Iris pigment epithelial cell (primary cell): ENCODE measurements at places on chromosomes 5 and 9.
A peak's percentile ranks its signal among the peaks of the same experiment; 100 is the strongest.

DNA sequence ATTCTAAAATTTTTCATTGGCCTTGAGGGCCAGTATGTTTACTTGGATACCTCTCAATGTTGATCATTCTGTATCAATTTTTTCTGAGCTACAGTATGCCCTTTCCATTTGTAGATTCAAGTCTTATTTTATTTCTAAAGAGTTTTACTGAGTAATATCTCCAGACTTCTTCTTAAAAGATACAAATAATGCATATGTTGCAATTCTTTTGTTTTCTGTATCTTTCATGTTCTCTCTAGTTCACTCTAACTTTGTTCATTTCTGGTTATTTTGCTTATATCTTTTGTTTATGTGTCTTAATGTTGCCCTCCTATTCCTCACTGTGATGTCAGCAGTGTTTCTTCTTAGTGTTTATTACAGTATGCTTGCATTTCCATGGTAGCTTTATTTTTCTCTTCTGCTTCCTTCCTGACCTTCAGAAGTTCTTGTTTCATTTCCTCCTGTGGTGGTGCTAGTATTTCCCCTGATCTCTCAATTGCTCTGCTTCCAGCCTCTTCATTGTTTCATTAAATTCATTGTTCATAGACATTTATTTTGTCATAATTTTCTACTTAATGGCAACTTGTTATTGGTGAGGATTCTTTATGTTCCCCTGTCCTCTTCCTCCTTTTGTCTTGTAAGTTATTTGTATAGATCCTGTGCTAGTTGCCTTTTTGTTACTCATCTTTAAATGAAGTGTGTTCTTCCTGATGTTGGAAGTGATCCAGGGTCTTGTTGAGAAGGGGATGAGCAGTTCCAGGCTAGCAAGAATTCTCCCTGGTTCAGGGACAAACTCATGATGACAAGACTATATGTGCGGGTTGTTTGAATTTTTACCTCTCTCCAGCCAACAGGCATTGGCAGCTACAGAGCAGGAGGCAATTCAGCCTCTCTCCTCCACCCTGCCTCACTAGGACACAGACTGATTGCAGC is 160.8 kb downstream of the DEPDC1B start:
- DNase-seq: no peak

GRCh38 chr5:88669371-88670050 is 213.5 kb downstream of the MEF2C start:
- no peak for DNase-seq

DNA sequence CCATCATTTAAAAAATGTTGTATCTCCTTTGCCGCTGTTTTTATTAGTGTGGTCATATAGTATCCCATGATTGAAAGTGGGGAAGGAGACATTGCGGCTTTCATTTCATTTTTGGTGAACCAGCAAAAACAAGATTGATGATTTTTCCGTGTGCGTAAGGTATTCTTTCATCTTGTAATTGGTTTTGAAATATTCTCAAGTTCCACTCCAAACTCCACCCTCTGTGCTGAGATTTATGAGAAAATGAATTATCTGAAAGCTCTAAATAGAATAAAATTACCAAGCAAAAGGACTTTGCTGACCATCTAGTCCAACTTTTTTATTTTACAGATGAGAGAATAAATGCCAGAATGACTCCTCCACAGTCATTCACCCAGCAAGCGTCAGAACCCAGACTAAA is 103.1 kb upstream of the MPDZ start:
- DNase-seq: no peak

DNA sequence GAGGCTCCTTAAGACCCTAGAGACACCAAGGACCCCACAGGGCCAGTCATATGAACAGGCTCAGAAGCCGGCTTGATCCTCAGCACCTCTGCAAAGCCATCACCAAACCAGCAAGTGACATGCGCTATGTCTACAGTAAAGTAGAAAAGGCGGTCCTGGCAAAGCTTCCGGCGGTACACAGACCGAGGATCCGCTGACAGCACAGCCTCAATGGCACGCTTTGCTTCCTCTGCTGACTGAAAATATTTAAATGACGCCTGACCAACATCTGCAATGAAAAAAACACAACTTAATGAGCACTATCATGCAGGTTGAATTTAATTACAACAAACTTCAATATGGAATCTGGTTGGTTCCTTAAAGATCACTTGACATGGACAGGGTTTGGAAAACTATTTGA is 17.6 kb downstream of the TRMO start:
- DNase-seq: no peak

DNA sequence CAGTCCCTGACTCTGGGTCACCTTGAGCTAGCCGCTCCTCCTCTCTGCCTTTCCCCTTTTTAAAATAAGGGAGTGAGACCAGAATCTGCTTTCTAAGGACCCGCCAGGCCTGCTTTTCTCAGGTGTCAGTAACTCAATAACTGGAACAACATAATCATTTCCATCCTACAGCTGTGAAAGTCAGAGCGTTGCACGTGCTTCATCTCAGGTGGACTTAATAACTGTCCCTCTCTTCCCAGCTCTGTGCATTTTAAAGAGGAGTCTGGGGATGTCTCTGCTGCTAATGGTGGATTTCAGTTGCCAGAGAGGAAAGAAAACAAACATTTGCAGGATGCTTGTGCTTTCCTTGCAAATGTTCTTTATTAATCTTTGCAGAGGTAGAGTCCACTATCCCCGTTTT is 93.7 kb downstream of the PCDH1 start:
- no peak for DNase-seq

DNA sequence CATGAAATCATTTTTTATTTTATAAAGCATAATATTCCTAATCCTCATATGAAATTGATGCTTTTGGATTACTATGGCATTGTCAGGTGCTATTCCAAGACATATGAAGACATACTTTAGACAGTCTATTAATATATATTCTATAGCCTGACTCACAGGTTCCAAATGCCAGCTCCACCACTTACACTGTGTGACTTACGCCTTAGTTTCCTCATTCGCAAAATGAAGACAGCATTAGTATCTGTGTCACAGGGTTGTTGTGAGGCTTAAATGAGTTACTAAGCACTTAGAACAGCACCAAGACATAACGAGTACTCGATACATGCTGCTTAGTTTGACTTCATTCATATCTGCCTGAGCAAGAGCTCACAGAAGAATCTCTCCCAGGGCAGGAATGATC is 132.2 kb upstream of the PTGER4 start:
- no peak for DNase-seq

- no peak for DNase-seq
Observed at GRCh38 chr5:15737871-15738664, 238.1 kb downstream of the FBXL7 start.

- DNase-seq: no peak
Observed at GRCh38 chr5:149936044-149936699, 8.4 kb downstream of the PDE6A start.

- DNase-seq: no peak
Observed at GRCh38 chr5:167168971-167169370, 1122.5 kb upstream of the WWC1 start.

DNA sequence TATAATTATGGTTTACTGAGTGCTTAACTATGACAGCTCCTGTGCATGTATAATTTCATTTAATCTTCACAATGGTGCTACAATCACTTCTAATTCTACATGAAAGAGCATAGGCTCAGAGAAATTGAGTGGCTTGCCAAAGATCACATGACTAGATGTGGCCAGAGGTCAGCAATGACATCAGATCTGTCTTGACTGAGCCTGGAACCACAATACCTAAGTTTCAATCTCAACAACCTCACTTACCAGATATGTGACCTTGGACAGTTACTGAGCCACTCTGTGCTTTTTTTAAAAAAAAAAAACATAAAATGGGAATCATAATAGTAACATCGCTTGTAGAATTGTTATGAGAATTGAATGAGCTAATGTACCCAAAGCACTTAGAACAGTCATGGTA is 130.7 kb downstream of the TRIM32 start:
- DNase-seq: no peak

DNA sequence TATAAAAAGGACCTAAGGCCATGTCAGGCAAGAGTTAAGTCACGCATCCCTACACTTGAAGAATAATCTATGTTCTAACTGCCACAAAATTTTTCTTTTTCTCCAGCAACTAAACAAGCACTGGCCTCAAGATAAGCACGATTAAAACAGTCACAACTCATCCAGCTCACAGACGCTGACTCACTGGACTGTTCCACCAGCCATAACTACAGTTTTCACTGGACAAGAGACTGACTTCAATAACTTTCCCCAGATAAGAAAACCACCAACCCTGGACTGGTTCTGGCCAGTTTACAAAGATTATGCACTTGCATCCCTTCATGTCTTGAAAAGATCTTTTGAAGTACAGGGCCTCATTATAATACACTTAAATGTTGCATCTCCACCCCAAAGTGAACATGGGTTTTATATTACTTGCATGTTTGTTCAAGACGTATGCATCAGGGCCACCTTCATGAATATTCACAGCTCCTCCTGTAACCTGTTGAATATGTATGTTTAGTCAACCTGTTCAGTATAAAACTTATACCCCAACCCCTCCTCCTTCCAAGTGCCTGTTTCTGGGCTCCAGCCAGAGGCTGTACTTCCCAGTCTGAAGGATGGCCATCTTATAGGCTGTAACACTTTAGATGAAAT is 129.3 kb upstream of the EPB41L4A start:
- peak; percentile 92 for DNase-seq

DNA sequence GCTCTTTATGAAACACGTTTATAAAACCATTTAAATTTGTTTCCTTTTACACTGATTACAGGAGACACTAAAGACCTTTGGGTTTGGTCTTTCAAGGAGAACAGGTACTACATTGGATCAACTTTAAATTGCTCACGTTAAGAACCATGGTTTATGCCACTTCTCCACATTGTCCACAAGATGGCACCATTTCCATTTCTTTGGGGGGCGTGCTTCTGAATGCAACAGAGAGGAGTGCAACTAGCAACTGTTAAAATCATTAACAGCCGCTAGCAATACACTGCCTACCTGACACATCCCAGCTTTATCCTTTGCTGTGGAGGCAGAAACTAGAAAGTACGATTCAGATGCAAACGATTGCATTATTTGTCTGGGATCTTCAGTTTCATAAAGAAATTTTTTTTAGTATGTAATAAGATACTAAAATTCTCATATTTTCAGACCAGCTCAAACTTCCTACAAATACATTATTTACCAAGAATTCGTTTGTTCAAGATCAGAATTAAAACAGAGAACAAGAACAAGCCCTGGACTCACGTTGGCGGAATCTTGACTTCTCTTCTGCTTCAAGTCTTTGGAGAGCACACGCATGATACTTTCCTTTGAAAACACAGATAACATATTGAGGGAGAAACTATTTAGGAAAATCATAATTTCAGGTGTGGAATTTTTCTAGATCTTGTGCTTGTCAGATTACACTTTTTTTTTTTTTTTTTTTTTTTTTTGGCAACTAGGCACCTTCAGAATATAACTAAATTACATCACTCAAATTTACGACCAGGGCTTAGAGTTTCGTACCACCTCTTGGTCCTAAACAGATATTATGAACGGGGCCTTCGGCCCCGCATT is 702 bp downstream of the CDC20B start:
- peak; percentile 81 for DNase-seq
